ENCODE measurements at places on chromosomes 5 and 9.

- DNase-seq, result no peak
Observed at GRCh38 chr9:115230924-115231515, 113.1 kb upstream of the TNC start.

DNA sequence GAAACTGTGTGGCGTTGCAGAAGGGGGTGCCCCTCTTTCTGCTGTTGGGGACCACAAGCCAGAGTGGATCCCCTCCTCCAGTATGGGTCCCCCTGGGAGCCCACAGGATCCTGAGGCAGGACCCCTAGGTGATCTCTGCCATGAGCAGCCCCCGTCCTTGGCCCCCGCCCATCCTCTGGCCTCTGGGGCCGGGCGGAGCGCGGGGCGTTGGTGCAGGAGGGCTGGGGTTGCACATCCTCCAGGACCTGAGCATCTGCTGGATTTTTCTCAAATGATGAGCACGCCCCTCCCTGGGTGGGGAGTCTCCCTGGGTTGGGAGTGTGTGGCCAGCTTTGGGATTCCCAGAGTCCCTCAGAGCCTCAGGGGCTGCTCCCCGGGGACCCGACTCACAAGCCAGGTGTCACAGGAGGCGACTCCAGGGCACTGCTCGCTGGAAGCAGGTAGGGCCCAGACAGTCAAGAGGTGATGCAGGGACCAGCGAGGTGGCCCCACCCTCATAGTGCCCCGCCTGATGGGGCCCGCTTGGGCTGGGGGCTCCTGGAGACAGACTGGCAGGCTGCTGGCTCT lies 26.7 kb upstream of the UBAC1 start:
- no peak for DNase-seq

DNA sequence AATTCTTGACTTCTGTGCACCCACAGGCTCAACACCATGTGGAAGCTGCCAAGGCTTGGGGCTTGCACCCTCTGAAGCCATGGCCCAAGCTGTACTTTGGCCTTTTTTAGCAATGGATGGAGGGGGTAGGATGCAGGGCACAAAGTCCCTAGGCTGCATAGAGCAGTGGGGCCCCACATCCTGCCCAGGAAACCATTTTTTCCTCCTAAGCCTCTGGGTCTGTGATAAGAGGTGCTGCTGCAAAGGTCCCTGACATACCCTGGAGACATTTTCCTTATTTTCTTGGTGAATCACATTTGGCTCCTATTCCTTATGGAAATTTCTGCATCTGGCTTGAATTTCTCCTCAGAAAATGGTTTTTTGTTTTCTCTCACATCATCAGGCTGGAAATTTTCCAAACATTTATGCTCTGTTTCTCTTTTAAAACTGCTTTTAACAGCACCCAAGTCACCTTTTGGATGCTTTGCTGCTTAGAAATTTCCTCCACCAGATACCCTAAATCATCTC lies 482.7 kb upstream of the TLE4 start:
- no peak for DNase-seq

GRCh38 chr5:132481596-132482211 lies 8.9 kb downstream of the IRF1 start:
- no peak for DNase-seq

- no peak for DNase-seq
Observed at GRCh38 chr5:59528202-59528862, 365.2 kb downstream of the PDE4D start.

GRCh38 chr5:39951070-39951469 lies 526.3 kb upstream of the DAB2 start:
- no peak for DNase-seq

DNA sequence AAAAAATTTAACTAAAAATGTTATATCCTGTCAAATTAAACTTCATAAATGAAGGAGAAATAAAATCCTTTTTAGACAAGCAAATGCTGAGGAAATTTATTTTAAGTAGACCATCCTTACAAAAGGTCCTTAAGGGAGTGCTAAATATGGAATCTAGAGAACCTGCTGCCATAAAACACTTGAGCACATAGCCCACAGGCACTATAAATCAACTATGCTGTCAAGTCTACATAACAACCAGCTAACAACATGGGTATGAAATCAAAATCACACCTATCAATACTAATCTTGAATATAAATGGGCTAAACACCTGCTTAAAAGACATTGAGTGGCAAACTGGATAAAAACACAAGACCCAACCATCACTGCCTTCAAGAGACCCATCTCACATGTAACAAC lies 15.1 kb upstream of the PRSS3 start:
- DNase-seq, result no peak

GRCh38 chr9:90894986-90895687 lies 93.5 kb downstream of the SYK start:
- DNase-seq, result peak; percentile 7

DNA sequence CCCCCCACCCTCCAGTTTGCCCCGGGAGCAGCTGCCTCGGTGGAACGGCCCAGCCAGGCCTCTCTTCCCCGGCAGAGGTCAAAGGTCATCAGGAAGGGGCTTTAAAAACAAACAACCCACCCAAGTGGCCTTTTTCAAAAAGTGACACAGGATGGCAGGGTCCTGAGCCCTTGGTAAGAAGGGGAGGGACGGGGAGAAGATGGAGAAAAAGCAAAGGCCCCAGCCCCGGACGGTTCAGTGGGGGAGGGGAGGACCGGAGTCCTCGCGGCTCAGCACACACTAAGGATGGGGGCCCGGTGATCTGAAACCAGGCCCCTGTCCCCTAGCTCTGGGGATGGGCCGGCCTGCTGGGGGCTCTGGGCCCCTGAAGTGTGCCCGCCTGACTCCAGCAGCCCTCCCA lies 1.1 kb downstream of the PRRX2 start:
- no peak for DNase-seq

GRCh38 chr5:120604884-120605283 lies 140.8 kb downstream of the PRR16 start:
- DNase-seq, result no peak

DNA sequence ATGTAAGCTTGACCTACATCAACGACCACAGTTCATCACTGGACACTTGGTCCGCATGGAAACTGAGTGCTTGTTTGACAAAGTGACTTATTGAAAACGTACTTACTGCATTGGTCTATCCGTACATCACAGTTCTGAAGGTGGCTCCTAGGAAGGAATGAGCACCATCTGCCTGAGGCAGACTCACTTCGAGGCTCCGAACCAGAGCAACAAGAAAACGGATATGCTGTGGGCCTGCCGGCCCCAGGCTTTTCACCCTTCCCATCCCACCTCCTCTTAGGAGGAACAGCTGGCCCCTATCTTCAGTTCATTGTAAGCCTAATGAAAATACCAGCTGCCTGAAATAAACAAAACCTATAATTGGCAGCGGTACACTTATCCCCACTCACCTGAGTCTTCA lies 67.2 kb upstream of the TSLP start:
- DNase-seq, result no peak

GRCh38 chr5:159947708-159948358 lies 31.6 kb downstream of the ADRA1B start:
- DNase-seq, result no peak

GRCh38 chr9:122420315-122420714 lies 49.5 kb downstream of the PTGS1 start:
- no peak for DNase-seq

DNA sequence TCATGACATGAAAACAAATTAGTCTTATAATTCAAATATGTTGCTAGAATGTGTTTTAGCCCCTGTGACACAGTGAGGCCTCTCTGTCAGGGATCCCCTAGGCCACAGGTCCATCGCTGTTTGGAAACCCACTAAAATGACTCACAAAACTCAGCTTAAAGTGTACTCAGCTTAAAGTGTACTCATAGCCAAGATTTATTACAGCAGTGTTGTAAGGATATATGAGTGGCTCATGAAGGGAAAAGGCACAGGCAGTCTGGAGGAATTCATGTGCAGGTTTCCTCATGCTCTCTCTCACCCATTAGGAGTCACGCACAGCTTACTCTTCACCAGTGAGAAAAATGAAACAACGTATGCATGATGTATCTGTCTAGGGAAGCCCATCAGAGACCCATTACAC lies 24.4 kb upstream of the TGFBI start:
- DNase-seq, result no peak

GRCh38 chr9:114911167-114911821 lies 19.1 kb downstream of the TNFSF8 start:
- peak; percentile 45 for DNase-seq

DNA sequence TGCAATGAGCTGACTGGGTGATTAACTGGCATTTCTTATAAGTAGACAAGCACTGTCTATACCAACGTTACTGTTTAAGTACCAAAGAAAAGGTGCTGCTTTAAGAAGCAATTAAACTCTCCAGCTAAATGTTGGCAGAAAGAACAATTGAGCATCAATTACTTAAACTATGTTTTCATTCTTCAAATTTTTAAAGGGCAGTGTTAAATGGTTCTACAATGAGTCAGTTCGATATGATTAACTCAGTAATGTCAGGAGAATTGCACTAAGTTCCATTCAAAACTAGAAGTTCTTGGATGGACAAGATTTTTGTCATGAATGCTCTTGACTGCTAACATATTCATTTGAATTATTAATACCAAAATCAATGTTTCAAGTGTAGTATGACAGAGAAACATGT lies 593.7 kb downstream of the DNAH5 start:
- no peak for DNase-seq

GRCh38 chr5:102969641-102970040 lies 150.3 kb downstream of the GIN1 start:
- DNase-seq, result no peak

GRCh38 chr5:104050436-104050835 lies 487.8 kb upstream of the NUDT12 start:
- DNase-seq, result no peak

DNA sequence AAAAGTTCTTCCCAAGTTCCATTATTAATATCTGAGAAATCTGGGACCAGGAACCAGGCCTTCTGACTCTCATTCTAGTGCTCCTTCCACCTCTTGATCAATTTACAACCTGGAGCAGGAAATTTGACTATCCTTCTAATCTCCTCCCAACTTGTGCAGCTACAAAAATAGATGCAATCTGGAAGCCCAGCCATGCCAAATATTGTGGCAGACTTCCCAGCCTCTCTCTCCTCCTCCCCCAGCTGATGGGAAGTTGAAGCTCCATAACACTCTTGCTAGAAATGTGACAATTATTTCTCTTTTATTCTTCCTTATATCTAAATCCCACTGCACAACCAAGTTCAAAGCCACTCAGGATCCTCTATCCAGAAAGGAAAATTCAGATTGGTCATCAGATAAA lies 252.1 kb downstream of the SEC61B start:
- no peak for DNase-seq

- DNase-seq, result no peak
Observed at GRCh38 chr5:8410618-8411017, 541.7 kb downstream of the MTRR start.

- no peak for DNase-seq
Observed at GRCh38 chr5:174151599-174152181, 106.2 kb downstream of the NSG2 start.

DNA sequence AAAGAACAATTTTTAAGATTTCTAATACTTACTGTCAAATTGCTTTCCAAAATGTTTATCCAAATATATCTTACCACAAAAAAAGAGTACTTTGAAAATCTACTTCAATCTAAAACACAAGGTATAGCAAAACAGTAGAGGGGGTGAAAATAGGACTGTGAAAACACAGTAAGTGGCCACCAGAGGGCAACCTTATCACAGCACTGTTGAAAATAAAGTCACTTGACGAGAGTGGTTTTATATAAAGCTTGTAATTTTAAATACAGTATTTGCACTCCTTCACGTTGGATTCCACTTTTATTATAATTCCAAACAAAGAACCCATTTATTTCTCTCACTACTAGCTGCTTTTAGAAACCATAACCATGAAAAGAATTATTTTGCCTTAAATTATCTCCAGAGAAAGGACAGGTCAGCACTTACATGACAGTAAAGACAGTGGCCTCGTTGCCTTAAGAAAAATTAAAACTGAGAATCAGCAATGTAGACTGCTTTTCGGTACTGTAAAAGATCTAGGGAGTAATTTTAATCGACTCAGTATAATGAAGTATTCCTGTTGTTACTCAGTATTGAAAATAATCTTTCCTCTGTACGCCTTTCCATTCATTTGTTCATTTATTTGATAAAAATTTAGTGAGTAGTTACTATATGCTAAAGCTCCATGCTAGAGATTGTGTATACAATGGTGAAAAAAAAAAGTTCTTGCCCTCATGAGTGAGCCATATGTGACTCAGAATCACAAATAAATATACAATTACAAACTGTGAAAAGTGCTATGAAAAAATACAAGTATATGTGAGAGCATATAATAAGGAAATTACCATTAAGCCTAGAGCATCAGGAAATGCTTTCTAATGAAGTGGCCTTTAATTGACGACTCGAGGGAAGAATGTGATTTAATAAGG lies 40.0 kb upstream of the CDK5RAP2 start:
- peak; percentile 82 for DNase-seq

GRCh38 chr9:120730654-120731514 lies 16.6 kb upstream of the MEGF9 start:
- DNase-seq, result no peak

GRCh38 chr5:31161781-31162181 lies 31.7 kb upstream of the CDH6 start:
- no peak for DNase-seq

DNA sequence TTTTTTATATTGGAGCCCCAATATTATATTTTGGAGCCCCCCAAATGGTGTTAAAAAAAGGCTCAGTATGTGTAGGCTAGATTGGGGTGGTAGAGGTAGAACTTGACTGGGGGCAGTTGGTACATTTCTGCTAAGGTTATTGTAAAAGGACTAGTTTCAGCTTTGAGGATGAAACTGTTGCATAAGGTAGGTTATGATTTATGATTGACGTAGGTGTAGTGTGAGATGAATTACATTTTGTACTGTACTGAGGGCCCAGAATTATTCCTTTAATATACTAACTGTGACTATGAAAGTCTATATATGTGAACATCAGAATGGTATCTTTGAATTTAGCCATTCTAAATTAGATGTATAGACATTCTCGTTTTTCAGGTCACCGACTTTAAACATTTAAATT lies 3.6 kb downstream of the RIC1 start:
- no peak for DNase-seq

GRCh38 chr9:129362287-129363000 lies 184.4 kb upstream of the IER5L start:
- DNase-seq, result no peak

DNA sequence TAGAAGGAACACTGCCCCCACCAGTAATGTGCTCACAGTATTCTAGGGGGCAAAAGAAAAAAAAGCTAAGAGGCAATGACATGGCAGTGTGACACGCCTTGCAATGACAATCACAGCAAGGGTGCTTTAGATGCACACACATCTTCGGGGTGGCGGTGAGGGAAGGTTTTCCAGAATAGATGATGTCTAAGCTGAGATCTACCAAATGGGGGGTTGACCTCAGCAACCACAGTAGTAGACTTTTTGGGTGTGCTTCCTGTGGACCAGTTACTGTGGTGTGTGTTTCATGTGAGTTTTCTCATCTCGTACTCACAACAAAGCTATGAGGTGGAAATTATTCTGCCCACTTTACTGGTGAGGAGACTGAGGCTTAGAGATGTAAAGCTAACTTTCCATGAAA lies 10.2 kb upstream of the IL12B start:
- DNase-seq, result no peak

DNA sequence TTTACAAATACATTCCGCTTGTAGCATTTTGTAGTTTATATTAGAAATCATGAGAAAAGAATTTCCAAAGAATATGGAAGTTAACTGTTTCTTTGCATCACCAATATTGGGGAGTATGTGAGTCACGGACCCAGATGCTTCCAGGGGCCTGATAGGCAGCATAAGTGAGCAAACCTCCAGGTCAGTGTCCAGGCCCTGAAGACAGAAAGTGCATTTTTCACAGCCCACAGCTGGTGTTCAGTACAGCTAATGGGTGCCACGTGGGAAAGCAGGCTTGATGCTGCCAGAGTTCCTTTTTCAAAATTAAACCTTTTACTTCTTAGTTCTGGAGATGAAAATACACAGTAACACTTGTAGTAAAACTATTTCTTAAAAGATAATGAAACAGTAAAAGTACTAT lies 454.4 kb upstream of the ACTBL2 start:
- DNase-seq, result no peak
